ENCODE measurements at places on chromosomes 5 and 9.
A peak's percentile ranks its signal among the peaks of the same experiment; 100 is the strongest.

DNA sequence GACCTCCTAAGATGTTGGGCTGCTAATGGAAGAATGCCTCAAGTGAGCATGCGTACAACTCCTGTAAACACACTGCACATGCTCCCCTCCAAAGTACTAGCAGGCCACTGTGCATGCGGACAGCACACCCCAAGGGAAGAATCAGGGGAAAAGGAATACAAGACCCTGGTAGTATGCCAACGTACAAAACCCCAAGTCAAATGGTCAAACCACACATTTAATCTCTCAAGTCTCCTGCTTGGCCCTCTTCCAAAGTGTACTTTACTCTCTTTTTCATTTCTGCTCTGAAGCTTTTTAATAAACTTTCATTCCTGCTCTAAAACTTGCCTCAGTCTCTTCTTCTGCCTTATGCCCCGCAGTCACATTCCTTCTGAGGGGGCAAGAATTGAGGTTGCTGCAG, 466.4 kb downstream of the DMRTA1 start:
- DNase-seq = no peak

DNA sequence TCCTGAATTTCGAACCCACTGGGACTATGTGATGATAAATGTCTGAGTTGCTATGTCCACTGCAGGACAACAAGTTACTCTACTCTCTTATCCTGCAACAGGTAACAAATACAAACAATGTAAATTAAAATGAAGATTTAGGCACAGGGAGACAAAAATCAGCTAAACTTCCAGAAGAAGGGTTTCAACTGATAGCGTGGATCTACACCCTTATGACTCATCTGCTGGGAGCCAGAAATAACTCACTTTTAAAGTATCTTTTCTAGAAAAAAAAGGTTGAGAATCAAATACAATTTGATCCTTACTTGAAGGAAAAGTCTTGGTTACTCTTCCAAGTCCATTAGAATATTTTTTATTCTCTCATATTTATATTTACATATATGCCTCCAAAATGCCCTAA, 21.4 kb downstream of the PJA2 start:
- DNase-seq = no peak

- DNase-seq = no peak
These were observed 162.6 kb downstream of the GLIS3 start for GRCh38 chr9:4137234-4137633.

DNA sequence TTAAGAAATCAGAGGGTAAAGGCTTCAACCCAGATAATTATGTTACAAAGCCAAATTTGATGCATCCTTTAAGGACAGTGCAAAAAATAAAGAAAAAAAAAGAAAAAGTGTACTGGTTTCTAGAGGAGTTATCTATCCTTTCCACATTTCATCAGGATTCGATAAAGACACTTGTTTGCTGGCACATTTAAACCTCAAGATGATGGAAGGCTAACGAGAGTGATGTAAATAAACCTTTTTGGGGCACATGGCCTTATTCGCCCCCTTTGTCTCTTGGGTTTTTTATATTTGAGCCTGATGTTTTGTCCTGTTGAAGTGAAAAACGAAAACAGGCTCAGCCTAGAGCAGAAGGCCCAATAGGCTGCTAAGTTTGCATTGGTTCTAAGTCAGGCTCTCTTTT, 416.5 kb downstream of the TAF11L14 start:
- DNase-seq = no peak

GRCh38 chr9:123368536-123369153, 12.6 kb downstream of the CRB2 start:
- no peak for DNase-seq

GRCh38 chr5:56761151-56761885, 54.0 kb upstream of the MAP3K1 start:
- DNase-seq = no peak

DNA sequence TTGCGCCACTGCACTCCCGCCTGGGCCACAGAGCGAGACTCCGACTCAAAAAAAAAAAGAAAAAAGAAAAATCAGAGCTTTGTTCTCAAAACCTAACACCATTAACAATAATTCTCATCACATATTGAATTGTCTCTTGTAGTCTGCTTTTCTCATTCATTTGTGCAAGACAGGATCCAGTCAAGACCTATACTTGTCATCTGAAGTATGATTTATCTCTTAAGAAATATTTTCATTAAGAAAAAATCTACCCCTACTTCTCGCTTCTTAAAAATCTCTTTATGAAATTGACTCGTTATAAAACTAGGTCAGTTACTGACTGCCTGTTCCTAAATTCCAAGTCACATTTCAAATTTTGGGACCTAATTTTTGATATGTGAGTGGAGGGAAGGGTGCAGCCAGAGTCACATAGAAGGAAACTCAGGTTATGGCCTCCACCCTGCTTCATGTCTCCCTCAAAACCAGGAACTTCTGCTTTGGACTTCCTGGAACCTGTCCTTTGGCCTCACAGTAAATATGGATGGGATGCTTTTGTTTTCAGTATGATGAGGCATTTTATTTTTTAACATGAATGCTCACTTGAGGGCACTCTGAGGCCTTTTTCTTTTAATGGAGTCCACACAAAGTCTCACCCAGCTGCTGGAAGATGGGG, 18.9 kb downstream of the ZNF169 start:
- no peak for DNase-seq

GRCh38 chr9:93267681-93268505, 84.0 kb downstream of the WNK2 start:
- DNase-seq = no peak

DNA sequence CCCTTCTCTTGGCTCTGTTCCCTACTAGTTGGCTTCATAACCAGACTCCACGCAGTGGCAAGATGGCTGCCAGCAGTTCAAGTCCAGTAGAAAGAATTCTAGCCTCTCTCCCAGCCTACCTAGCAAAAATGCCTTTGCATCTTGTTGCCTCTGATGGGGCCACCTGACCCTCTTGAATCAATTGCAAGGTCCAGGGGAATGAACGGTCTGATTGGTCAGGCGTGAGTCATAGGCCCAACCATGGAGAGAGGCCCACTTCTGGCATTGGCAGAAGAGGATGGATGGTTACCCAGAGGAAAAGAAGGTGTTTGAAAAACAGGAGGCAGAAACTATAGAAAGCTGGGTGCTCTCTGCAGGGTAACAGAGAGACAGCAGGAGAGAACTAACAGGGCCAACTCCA, 622.6 kb downstream of the CCDC171 start:
- DNase-seq = no peak

DNA sequence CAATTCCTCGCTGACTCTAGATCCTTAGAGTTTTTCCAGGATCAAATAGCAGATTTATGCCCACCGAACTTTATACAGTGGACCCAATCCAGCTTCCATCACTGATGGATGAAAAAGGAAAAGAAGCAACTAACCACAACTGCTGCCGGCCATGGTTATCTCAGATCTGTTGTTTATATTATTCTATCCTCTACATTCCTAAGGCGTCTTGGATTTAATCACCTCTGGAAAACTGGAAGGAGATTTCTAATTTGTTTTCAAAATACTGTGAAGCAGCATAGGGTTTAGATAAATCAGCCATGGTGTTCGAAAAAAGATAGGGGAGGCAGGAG, 663 bp upstream of the ZNF366 start:
- no peak for DNase-seq

- peak; percentile 18 for DNase-seq
These were observed 36.4 kb downstream of the PHF2 start for GRCh38 chr9:93612796-93613154.

- no peak for DNase-seq
These were observed 274.5 kb upstream of the C9orf72 start for GRCh38 chr9:27847818-27848217.

- DNase-seq = no peak
These were observed 220.8 kb downstream of the NMUR2 start for GRCh38 chr5:152184266-152184665.

GRCh38 chr5:131684051-131684450, 49.0 kb upstream of the RAPGEF6 start:
- no peak for DNase-seq

DNA sequence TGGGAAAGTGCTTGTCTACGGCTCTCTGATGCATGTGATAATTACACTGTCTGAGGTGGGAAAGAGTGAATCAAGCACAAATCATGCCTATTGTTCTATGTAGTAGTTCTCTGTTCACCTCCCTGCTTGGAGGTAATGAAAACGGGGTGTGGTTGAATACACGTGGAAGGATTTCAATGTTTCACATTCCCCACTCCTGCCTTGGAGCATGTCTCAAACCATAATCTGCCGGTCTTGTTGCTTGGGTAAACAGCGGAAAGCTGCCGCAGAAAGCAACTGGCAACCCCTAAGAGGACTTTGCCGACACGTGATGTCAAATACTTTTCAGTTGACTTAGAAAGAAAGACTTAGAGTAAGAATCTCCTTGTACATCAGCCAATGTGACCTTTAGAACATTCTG, 63.5 kb upstream of the MOCS2 start:
- DNase-seq = no peak

DNA sequence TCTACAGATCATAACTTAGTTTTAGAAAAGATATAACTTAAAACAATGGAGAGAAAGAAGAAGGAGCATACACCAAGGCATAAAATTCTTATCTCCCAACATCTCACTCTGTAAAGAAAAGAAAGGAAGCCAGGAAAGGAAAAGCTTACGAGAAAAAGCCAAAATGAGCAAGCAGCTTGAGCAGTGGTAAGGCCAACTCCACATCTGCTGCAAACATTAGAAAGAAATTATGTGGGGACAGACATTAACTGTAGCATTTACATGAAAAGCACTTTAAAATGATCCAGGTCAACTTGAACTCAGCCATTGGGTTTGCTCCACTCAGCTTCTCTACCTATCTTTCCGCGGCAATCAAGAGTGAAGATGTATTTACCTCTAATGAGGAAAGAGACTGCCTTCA, 176.9 kb downstream of the BNC2 start:
- no peak for DNase-seq

DNA sequence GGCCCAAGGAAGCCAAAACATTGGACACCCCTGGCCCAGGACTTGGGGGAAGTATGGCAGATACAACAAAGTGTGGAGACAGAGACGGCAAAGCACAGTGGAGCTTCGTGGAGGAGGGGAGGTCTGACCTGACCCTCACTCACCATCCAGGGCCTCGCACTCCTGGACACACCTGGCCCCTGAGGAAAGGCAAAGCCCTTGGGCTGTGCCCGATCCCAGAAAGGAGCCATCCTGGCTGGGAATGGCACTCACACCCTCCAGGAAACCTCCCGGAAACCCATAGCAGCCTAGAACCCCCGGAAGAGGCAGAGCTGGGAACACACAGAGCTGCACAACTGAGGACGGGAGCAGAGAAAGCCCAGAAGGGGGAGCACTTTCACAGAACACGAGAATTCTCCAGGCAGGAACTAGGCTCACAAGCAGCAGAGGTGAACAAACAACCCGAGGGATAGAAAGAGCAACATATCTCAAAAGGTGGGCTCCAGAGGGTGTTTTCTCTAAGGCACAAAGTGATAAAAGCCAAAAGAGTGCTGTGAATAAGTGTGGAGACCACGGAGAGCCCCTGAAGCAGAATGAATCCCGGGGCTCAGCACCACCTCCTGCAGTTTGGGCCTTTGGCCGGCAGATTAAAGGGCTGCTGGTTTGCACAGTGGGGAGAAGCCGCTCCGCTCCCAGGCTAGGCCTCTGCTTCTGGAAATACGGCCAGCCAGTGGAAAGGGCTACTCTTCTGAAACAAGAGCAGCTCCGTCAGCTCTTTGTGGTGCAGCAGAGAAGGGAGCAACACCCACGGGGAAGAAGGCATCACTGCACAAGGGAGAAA, 108.2 kb downstream of the UBE2R2 start:
- DNase-seq = no peak

DNA sequence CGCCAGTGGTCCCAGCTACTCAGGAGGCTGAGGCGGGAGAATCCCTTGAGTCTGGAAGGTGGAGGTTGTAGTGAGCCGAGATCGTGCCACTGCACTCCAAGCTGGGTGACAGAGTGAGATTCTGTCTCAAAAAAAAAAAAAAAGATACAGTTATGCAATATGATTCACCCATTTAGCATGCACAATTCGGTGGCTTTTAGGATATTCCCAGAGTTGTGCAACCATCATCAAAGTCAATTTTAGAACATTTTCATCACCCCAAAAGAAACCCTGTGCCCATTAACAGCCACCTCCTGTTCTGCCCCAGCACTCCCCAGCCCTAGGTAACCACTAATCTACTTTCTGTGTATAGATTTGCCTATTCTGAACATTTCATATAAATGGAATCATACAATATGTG, 4.3 kb upstream of the DHFR start:
- no peak for DNase-seq

GRCh38 chr9:33468797-33469621, 4.7 kb downstream of the NOL6 start:
- no peak for DNase-seq
